Large intestine (tissue), 12 donors: ENCODE measurements at places on chromosomes 4 and X. TPM values are rescaled to one million over a fixed set of nuclear protein-coding genes. Genes with fewer than 3 reads are reported as not detected.

Gene IL21
- not detected for polyA plus RNA-seq

- DNase-seq: no peak
Measured at GRCh38 chr4:166252487-166253402, 379.7 kb downstream of the TLL1 start.

GRCh38 chr4:128386761-128387599, 99.4 kb upstream of the PGRMC2 start:
- DNase-seq: peak; percentile 27

Gene STPG2
- polyA plus RNA-seq: 0.36 TPM

Gene TBC1D9
- polyA plus RNA-seq: 27.9 TPM

Gene IL2
- polyA plus RNA-seq: 0.24 TPM

- peak; percentile 36 for DNase-seq
Measured at GRCh38 chr4:95124906-95125504, 367.2 kb downstream of the BMPR1B start.

GRCh38 chrX:12447448-12448064, 309.3 kb downstream of the FRMPD4 start:
- DNase-seq: no peak

DNA sequence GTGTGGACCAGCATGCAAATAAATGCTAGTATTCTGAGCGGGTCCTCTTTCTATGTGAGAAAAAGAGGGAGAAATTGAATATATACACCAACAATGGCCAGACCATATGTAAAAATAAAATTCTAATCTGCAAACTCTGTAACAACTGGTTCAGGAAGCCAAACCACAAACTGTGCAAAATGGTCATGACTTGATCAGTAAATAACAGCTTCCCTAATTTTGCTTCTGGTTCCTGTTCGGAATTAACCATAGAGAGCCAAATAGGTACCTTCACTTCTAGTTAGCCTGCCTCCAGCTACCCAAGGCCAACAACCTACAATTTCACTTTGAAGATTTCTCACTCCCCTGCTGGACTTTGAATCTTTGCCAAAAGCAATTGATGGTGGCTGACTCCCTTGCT, 1313.2 kb downstream of the ADGRL3 start:
- no peak for DNase-seq

GRCh38 chrX:147699061-147699460, 212.7 kb upstream of the FMR1 start:
- no peak for DNase-seq

GRCh38 chr4:181701894-181702293, 541.3 kb upstream of the TENM3 start:
- DNase-seq: no peak

GRCh38 chr4:3413217-3413671, 28.5 kb upstream of the HGFAC start:
- no peak for DNase-seq

- no peak for DNase-seq
Measured at GRCh38 chrX:41655101-41655500, 33.7 kb upstream of the GPR34 start.

Gene DCX
- 5.4 TPM for polyA plus RNA-seq

Gene PRSS12
- polyA plus RNA-seq: 2.3 TPM

Gene HS6ST2
- polyA plus RNA-seq: 0.97 TPM

DNA sequence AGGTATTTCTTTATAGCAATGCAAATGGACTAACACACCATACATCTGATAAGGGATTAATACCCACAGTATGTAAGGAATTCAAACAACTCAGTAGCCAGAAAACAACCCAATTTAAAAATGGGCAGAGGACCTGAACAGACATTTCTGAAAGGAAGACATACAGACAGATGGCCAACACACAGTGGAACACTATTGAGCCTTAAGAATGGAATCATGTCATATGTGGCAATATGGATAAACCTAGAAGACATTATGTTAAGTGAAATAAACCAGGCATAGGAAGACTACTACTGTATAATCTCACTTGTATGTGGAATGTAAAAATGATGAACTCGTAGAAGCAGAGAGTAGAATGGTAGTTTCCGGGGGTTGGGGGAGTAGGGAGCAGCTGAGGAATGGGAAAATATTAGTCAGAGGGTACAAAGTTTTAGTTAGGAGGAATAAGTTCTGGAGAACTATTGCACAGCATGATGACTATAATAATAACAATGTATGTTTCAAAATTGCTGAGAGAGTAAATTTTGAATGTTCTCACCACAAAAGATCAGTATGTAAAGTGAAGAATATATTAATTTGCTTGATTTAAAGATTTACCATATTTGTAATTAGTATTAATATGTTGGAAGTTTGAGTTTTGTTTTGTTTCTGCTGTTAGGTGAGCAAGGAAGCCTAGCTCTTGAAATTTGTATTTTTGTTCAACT, 25.2 kb downstream of the WDR44 start:
- DNase-seq: no peak

DNA sequence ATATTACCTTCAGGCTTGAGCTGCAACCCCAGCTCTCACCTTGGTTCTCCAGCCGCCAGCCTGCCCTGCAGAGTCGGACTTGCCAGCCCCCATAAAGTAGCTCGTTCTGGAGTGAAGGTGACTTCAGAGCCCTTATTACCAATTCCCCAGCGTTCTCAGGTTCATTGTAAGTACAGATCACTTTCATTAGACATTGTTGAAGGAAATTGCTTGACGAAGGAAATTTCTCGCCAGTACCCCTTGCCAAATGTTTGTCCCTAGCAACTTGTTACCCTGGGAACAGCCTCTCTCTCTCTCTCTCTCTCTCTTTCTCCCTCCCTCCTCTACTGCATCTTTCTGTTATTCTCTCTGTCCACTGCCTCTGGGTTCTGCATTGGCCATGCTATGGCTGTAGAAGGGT, 153.0 kb downstream of the NWD2 start:
- no peak for DNase-seq

Gene MAGEE2
- 0.37 TPM for polyA plus RNA-seq

Gene SLBP
- 42.9 TPM for polyA plus RNA-seq

- no peak for DNase-seq
Measured at GRCh38 chr4:1983846-1984405, 24.8 kb downstream of the NELFA start.

DNA sequence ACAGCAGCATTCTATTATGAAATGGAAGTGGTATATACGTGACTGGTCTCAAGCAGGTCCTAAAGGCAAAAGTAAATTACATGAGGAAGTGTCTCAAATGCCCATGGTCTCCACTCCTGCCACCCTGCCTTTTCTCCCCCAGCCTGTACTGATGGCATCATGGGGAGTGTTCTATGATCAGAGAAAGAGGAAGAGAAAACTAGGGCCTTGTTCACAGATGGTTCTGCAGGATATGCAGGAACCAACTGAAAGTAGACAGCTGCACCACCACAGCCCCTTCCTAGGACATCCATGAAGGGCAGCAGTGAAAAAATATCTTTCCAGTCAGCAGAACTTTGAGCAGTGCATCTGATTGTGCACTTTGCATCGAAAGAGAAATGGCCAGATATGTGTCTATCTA, 901.5 kb downstream of the ARAP2 start:
- DNase-seq: no peak

Gene CDS1
- 59.6 TPM for polyA plus RNA-seq

Gene KCND1
- 2.5 TPM for polyA plus RNA-seq

Gene GLOD5
- 3.9 TPM for polyA plus RNA-seq

Gene RHOH
- polyA plus RNA-seq: 3.1 TPM

DNA sequence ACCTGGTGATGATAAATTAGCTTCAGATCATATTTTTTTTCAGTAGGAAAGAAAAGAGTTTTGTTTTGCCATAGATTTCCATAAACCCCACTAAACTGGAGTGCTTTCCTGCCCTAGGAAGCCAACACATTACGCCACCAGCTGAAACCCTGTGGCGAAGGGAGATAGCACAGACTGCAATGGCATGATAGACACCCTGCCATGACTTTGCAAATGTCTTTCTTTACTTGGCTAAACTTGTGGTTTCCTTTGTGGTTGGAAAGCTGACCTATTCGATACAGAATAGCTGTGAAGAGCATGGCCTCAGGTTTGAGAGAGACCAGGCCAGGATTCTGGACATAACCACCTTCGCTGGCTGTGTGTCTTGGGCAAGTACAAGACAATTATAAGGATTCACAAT, 19.1 kb downstream of the MFAP3L start:
- no peak for DNase-seq

DNA sequence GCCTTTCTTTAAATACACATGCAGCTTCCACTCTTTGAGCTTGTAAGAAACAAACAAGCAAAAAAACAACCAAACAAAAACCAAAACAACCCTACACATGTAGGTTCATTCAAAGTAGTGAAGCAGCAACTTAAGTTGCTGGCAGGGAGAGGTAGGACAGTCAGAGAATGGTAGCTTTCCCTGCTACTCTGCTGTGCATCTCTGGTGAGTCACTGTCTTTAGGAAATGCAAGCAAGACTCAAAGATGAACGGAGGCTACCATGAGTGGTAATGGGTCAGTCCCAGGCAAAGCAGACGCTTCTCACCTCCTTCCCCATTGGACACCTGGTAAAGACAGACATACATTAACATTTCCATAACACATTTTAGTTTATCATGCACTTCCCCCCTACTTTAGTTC, 43.2 kb downstream of the PGRMC2 start:
- no peak for DNase-seq

DNA sequence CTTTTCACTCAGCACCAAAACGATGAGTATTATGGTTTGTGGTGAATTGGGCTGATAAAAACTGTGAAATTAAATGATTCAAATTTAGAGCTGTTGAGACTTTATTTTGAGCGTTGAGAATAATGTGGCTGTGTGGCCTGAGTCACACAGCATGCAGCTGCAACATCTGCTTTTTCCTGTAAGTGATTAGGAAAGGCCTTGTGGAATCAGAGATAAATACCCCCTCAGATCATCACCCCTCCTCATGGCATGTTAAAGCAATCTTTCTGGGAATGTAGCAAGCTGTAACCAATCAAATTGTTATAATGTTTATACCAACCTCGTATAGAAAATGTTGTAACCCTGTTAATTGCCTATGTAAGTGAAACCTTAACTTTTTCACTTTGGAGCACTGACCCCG, 90.0 kb upstream of the GRPR start:
- DNase-seq: no peak

DNA sequence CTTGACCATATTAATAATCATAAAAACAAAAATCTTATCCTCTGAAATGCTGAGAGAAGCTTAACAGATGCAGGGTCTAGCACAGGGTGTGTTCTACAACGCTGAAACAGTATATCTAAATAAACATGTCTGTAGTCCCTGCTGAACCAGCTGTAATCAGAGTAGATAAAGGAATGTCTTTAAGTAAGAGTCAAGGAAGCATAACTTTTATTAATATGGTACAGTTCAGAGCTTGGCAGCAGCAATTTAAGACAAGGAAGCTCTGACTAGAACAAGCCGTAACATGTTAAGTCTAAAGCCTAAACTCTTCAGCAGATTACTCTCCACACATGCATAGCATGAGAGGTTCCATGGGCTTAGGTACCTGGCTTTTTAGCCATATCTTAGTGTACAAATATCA, 36.1 kb downstream of the NFKB1 start:
- no peak for DNase-seq

DNA sequence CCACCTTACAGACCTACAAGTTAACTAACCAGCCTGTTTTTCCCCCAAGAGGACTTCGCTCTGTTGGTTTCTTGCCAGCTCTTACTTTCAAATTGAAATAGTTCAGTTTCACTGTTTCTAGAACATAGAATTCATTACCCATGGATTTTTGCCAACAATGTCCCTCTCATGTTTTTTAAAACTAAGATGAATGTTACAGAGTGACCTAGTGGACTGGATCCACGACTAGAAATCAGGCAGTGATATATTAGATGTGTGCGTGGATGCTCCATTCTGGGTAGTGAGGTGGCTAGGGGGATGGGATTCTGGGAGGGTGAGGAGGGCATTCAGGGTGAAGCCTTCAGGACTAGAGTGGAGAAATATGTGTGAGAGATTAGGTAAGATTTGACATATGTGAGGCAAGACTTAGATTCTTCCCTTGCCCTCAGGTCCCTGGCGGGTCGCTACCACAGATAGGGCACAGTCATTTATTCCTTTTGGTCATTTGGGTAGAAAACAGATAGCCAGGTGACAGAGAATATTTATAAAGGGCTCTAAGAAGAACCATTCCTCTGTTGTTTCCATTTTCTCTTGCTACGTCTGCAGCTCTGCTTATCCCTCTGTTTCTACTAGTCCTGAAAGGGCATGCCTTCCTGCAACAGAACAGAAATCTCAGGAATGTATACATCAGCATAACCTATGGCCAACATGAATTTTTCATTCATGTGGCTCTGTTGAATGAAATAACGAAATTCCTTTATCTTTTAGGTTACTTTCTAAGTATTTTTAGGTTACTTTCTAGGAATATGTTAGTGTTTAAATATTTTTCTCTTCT, 15.4 kb upstream of the JADE1 start:
- DNase-seq: no peak

Gene ADH1A
- 1.3 TPM for polyA plus RNA-seq

GRCh38 chr4:188268131-188268908, 129.1 kb downstream of the TRIML1 start:
- DNase-seq: no peak

Gene H2BW2
- not detected for polyA plus RNA-seq

GRCh38 chr4:159303435-159303834, 200.6 kb downstream of the RAPGEF2 start:
- DNase-seq: no peak

Gene UGT2A2
- polyA plus RNA-seq: not detected
